ENCODE measurements at places on chromosomes 11 and 22.

- DNase-seq = no peak
Observed at GRCh38 chr11:20027556-20028013, 132.7 kb downstream of the DBX1 start.

DNA sequence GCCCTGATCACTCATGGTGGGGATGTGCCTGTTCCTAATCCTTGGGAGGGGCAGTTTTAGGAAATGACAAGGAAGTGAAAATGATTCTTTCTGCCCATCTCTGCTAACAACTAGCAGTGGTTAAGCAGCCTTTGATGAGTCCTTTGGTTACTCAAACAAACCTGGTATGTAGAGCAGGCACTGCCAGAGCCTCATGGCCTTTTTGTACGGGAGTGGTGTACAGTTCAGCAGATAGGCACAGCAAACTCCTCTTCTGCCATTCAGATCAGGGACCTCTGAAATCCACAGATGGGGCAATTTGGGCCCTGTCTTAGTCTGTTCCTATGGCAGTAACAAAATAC lies 66.2 kb downstream of the FZD4 start:
- DNase-seq = no peak

- no peak for DNase-seq
Observed at GRCh38 chr11:34205326-34206035, 100.1 kb downstream of the NAT10 start.

DNA sequence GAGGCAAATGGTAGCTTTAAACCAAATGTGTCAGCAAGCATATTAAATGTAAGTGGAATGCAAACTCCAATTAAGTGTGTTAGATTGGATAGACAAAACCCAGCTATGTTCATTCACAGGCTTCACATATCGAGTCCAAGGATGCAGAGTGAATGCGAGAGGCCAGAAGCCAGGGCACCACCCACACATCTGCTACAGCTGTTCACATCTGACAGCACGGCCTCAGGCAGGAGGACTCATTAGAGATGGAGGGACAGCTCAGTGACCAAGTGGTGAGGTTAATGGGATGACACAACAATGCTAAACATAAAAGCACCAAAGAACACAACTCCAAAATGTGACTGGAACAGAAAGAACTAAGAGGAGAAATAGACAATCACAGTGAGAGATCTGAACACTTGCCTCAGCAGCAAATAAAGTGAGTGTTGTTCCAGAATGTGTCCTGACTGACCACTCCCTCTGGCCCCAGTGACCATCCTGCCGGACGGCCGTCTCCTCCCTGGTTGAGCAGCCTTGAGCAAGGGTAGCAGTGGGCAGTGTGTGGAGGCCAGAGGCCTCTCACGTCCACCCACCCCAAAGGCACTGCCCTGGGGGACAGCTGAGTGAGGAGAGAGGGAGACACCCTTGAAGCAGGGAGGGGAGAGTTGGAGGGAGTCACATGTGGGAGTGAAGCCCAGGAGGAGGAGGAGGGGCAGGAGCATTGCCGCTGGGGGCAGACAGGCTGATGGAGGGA lies 23.8 kb downstream of the ALG12 start:
- no peak for DNase-seq

DNA sequence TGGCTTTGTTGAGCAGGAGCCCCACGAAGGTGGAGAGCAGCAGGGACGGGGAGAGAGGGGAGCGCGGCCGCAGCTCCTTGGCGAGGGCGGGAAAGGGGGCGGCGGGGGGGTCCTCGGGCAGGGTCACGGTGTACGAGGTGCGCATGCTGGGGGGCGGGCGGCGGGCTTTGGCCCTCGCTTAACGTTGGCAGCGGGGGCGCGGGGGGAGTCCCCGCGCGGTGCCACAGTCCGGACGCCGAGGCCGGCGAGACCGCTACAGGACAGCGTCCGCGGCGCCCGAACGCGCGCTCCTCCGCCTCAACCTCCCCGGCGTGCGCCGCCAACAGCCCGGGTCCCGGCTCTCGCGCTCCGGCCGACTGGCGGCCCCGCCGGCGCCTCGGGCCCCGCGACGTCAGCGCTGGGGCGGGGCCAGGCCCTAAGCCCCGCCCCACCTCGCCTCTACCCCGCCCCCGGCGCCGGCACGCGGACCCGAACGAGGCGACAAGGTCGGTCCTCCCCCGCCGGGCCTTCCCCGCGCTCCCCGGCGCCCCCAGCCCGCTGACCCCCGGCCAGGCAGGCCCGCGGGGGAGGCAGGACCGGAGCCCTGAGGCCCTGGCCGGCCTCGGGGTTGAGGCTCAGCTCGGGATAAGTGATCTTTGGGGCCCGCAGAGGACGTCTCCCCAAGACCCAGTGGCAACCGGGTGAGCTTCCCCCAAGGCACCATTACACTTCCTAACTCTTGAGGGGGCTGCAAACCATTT lies 17.5 kb downstream of the USP2 start:
- DNase-seq = peak; percentile 54

DNA sequence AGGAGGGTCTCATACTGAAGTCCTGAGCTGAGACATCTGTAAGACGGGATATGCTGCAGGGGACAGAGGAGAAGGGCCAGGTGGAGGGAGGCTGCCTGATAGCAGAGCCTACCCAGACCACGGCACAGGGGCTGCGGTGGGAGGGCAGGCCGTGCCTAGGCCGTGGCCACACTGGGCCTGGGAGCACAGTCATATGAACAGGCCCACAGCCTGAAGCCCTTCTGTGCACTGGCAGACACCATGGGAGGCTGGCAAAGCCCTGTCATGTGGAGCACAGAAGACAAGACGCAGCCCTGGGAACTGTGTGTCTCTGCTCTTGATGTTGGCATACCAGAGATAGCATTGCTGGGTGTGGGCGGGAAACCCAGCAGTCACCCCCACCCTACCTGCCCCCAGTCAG lies 3.3 kb downstream of the SPATA19 start:
- DNase-seq = no peak

GRCh38 chr11:64366751-64367150 lies 7.8 kb downstream of the RPS6KA4 start:
- DNase-seq = no peak

DNA sequence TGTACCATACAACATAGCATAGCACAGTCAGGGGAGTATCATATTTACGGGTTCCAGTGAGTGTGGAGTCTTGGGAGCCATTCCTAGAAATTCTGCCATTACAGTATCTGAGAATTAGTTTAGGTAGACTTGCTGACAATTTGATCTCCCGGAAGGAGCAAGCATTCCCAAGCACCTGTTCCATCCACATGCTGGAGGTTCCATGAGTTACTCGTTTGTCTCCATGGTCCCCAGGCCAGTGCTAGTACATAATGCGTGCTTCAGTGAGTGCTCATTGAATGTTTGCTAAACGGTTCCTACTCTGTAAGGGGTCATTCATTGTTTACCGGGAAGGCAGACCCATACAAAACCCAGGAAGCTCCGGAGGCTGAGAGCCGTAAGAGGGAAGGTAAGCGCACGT lies 27.4 kb upstream of the MYOD1 start:
- DNase-seq = no peak

GRCh38 chr11:32884770-32885384 lies 7.7 kb upstream of the QSER1 start:
- no peak for DNase-seq

DNA sequence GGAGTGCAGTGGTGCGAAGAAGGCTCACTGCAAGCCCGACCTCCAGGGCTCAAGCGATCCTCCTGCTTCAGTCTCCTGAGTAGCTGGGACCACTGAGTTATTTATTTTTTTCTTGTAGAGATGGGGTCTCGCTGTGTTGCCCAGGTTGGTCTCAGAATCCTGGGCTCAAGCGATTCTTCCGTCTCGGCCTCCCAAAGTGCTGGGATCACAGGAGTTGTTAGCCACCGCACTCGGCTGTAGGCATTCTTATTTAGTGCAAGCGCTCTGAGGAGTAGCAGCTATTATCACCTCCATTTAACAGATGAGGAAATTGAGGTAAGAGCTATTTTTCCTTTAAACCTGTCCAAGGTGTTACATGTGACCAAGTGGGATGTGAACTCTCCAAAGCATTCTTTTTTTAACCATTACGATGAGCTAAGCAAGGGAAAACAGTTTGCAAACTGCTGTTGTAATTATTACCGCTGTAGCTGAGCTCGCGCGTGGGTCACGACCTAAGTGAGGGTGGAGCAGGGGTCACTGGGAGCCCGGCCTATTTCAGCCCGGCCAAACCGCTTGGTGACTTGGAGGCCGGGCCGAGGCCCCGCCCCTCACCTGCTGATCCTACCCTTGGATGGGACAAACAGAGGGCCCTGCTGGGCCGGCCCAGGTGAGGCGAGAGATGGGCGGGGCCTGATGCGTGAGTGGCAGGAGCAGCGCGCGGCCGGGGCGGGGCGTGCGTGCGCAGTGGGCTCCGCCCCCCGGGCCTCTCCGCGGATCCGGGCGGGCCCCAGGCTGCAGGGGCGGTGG lies 449 bp upstream of the KREMEN1 start:
- peak; percentile 51 for DNase-seq

- no peak for DNase-seq
Observed at GRCh38 chr11:132158091-132158490, 787.7 kb downstream of the NTM start.

- DNase-seq = no peak
Observed at GRCh38 chr11:128405714-128406662, 181.4 kb downstream of the ETS1 start.

GRCh38 chr22:49347376-49347775 lies 480.3 kb downstream of the BRD1 start:
- DNase-seq = no peak

DNA sequence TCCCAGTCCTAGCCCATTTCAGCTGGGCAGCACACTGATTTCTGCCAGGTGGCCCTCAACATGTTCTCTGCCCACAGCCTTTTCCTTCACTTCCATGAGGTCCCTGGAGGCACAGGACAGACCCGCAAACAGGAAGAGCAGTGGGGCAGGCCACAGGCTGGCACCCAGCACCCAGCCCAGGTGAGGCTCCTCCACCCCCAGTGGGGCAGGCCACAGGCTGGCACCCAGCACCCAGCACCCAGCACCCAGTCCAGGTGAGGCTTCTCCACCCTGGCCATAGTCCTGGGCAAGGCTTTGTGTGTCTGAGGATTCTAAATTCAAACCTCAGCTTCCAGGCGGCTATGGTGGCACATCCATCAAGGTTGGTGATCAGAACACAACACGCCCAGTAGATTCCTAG lies 1413.0 kb downstream of the BRD1 start:
- no peak for DNase-seq

GRCh38 chr11:8961401-8961800 lies 2.8 kb downstream of the TMEM9B start:
- DNase-seq = no peak

DNA sequence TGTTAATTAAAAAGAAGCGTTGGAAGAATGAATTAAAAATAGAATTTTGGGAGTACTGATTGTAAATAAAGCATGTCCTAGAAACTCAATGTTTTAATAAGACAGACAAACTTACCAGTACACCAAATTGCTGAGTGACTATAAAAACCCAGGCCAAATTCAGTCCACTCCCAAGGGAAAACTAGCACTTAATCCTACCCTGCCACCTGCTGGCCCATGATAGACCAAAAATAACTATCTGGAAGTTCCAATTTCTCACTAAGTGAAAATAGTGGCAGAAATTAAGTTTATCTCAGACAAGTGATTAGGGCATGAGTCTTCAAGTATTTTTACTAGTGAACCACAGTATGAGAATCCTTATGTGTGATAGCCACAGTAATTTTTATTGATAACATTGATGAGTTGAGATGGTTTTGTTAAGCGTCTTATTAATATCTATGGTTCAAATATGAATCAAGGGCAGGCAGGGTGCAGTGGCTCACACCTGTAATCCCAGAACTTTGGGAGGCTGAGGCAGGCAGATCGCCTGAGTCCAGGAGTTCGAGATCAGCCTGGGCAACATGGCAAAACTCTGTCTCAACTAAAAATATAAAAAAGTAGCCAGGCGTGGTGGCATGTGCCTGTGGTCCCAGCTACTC lies 9.8 kb upstream of the DDX10 start:
- DNase-seq = no peak

DNA sequence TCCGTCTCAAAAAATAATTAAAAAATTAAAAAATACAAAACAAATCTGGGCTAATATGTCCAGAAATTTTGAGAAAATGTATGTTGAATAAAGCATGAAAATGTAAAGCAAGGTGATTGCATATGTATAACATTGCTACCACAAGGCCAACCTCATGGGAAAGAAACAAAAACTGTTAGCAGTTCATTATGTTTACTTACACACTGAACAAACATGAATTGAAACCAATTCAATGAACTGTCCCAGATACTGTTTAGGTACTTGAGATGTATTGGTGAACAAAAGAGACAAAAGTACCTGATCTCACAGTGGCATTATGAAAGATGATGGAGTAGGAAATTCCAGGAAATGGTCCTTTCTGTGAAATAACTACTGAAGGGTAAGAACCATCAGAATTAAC lies 43.8 kb upstream of the IGLL5 start:
- no peak for DNase-seq

DNA sequence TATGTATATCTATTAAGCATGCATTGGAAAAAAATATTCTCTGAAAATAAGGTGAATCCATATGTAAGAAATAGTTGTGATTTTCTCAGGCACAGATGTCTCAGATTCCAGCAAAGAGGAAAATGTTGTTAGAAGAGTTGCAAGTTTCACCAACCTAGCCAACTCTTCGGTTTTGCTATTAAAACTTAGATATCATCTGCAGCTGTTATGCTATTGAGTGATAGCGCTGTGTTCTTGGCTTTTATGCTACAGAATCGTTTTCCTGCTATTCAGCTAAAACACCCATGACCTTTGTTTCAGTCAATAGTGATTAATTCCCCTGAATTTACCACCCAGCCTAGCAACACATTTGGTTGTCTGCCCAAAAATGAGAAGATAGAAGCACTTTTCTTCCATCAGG lies 795.6 kb upstream of the ANO3 start:
- DNase-seq = no peak

DNA sequence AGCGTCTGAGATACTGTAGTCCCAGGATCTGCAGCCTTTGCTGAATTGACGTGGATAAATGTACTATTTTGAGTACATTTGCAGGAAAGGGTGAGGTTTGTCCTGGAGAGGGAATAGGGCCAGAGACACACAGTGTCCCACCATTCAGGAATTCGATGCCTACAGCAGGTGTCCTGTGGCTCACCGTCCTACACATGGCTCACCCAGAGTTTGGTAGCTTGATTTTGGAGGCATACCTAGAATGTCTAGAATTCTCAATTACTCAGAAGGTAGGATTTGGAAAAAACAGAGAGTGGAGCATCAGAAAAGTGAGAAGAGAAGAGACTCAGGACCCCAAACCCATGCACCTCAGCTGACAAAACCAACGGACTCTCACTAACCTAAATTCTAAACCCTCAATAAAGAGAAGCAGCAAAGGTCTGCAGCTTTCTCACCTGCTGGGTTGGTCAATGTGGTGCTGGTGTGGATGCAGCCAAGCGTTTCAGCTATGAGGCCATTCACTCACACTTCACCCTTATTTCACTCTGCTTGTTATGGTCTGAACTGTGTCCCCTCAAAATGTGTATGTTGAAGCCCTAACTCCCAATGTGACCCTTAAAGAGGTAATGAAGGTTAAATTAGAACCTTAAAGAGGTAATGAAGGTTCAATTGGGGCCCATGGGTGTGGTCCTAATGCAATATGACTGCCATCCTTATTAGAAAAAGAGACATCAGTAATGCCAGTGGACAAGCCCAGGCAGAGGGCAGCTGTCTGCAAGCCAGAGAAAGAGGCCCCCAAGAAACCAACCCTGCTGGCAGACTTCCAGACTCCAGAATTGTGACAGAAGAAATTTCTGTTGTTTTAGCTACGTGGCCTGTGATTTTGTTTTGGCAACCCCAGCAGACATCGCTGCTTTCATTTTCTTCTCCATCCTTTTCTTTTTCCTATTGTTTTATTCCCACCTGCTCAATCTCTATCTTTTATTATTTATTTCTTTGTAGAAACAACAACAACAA lies 187.8 kb downstream of the SNX19 start:
- no peak for DNase-seq

GRCh38 chr11:133149698-133150097 lies 382.6 kb downstream of the OPCML start:
- DNase-seq = no peak

- no peak for DNase-seq
Observed at GRCh38 chr22:44409974-44410316, 88.1 kb downstream of the RTL6 start.

Data from anterior cingulate cortex (tissue), 58 donors.